ENCODE measurements at places on chromosomes 13 and 19.

DNA sequence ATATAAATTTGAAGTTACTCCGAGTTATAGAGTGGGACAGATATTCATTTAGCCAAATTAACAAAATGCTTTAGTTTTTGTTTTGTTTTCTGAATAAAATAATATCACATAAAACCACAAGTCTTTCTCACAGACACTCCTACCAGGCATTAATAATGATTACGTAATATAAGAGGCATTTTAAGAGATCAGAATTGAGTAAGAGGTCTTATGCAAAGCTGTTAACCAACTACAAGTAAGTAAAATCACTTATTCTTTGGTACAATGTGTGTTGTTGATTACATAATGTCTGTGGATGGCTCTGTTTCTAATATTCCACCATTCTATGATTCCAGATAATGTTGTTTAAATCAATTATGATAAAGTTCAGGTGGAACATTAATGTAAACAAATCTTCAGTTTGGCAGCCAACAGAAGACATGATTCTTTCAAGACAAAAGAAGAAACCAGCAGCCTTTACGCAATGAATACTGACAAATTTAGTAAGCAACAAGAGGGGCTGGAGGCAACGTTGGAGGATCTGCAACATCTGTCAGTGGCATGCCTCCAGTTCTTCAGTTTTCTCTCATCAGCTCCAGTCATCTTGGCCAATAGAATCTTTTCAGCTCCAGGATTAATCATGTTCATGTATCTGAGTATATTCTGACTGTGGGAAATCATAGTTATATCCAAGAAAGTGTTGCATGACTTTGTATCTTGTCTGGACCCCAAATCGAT, 403.8 kb downstream of the SLITRK5 start:
- DNase-seq: no peak

GRCh38 chr13:21075011-21075378, 13.6 kb upstream of the LATS2 start:
- DNase-seq: no peak

DNA sequence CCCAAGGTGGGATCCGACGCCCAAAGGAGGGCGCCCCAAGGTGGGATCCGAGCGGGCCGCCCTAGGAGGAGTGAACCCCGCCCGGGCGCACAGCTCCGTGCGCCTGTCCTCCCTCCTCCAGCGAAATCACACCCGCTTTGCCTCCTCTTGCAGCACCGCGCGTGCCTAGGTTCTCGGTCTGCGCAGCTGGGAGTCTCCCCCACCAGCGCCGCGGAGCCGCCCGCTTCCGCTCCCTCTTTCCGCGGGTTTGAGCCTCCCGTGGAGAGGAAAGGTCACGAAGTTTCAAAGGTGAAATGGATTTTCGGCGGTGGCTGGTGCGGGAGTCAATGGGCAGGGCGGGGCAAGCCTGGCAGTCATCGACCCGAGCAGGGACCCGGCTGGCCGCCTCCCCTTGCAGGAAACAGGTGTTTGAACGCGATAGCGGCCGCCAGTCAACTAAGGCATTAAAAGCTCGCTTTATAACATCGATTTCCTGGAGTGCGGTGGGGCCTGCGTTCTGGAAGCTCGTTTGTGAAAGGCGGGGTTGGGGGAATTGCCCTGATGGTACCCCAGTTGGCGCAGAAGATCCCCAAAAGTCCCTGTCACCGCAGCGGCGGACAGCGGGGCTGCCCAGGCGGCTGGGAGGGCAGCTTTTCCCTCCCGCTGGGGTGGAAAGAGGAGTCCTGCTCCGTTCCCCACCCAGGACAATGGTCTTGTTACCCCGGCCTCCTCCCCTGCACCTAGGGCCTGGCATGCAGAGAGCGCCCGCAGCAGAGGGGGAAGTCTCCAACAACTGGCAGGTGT, 9.0 kb upstream of the SOX1 start:
- DNase-seq: no peak

DNA sequence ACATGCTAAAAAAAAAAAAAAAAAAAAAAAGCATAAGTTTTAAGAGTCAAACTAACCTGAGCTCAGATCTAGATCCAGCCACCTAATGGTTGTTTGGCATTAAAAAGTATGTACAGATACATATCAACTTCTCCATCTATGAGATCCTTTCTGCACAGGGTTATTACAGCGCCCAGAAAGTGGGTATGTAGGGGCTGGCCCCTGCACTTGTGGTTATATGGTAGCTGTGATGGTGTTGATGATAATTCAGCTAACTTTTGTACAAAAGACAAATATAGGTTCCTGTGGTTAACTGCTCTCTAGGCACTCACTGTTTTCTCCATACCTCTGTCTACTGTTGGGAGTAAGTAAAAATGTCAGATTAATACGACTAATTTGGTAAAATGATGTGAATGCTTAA, 81.7 kb downstream of the TNFRSF19 start:
- DNase-seq: no peak

DNA sequence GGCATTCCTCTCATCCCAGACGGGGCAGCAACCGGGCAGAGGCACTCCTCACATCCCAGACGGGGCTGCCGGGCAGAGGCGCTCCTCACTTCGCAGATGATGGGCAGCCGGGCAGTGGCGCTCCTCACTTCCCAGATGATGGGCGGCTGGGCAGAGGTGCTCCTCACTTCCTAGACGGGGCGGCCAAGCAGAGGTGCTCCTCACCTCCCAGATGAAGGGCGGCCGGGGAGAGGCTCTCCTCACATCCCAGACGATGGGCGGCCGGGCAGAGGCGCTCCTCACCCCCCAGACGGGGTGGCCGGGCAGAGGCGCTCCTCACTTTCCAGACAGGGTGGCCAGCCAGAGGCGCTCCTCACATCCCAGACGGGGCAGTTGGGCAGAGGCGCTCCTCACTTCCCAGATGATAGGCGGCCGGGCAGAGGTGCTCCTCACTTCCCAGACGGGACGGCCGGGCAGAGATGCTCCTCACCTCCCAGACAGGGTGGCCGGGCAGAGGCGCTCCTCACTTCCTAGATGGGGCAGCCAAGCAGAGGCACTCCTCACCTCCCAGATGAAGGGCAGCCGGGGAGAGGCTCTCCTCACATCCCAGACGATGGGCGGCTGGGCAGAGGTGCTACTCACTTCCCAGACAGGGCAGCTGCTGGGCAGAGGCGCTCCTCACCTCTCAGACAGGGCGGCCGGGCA, 68.9 kb downstream of the ZNF708 start:
- no peak for DNase-seq

GRCh38 chr19:47230054-47230920, 712 bp downstream of the BBC3 start:
- DNase-seq: peak; percentile 72

DNA sequence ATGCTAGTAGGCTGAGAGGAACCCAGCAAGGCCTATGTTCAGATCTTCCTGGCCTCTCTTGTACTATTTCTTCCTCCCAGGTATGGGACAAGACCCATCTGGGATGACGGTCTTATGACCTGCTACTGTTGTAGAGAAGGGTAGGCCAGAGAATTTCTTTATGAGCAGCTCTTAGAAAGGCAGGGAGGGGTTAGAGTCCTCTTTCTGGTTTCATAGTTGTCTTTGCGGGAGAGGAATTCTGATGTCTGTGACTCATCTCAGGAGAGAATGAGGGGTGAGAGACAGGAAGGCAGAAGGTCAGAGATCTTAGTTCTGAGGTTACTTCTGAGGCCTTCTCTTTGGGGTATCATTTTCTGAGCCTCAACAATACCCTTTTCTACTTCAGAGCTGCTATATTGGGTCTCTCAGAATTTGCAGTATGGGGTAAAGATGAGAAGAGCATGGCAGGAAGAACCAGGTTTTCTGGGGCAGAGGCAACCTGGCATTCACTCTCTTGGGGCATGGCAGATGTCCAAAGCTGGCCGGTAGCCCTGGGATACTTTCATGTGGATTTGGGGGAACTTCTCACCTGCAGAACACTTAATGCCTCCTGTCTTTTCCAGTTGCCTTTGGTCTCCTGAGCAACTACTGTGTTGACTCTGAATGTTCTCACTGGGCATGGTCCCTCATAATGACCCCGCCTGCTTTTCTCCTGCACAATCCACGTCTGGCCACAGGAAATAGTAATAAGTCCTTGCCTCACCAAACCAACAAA, 154.4 kb downstream of the GGACT start:
- DNase-seq: no peak

DNA sequence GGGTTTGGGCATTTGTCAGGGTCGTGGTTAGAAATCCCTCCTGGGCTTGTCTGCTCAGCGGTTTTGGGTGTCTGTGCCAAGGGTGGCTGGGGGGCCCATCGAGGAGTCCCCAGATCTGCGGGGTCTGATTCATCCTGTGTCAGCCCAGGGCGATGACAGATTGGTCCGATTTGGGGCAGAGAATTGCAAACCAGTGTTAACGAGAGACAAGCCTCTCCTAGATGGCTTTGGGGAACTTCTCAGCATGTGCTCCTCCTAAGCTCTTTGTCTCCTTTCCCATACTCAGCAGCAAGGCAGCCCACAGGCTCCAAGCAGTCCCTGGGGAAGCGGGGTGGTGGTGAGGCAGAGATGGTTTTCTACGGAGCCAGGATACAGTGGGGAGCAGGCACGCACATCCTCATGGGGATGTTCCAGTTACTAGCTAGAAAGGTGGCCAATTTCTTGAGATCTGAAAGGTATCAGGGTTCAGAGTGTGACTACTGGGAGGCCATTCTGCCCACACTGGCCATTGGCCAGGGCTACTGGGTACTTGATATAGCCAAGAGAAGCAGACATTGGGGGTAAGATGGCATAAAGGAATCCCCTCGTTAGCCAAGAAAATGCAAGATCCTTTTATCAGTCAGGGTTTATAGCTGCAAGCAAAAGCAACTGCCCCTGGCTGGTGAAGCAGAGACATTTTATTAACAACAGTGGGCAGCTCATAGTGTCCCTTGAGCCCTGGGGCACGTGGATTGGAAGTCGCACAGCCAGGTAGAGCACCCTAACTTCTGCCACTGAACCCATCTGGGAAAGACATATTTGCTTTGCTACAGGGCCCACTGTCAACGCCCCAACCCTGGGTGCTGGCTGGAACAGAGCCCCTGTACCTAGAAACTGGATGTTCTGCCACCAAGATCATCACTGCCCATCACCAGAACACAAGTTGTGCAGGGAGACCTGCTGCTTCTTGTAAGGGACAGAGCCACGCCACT, 63.6 kb downstream of the RGCC start:
- DNase-seq: no peak

All from stimulated activated CD8-positive, alpha-beta memory T cell treated with anti-CD3 and anti-CD28 coated beads, Interleukin-2, amount 100 ng/mL, for 1 hour (primary cell).